ENCODE measurements at places on chromosomes 16 and 17.

GRCh38 chr17:79707931-79708891 is 22.5 kb upstream of the ENPP7 start:
- peak; percentile 37 for DNase-seq

GRCh38 chr17:46991617-46992016 is 12.6 kb upstream of the RPRML start:
- DNase-seq: no peak

GRCh38 chr16:4004206-4004605 is 112.0 kb downstream of the ADCY9 start:
- DNase-seq: no peak

DNA sequence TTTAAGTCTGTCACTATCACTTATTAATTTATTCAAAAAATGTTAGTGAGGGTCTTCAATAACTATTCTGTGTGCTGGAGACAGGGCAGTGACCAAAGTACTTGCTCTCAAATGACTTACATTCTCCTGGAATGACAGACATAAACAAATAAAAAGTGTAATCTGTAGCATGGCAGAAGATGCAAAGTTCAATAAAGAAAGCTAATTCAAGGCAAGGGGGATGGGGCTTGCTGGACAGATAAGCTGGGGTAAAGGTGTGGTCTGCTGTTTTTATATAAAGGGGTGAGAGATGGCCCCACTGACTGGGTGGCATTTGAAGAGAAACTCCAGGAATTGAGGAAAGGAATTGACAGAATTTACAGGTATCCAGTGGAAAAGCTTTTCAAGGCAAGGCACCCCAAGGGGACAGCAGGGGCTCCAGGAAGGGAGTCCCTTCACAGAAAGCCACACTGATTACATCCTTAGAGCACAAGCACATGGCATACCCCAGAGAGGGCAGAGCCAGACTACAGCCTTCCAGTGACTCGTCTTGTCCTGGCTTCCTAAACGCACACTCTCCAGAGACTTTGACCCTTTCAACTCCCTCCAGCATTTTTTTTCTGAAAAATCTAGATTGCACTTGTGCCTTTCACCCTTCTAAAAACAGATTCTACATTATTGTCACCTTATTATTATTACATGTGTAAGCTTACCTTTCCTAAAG is 123.7 kb upstream of the HS3ST3A1 start:
- no peak for DNase-seq

DNA sequence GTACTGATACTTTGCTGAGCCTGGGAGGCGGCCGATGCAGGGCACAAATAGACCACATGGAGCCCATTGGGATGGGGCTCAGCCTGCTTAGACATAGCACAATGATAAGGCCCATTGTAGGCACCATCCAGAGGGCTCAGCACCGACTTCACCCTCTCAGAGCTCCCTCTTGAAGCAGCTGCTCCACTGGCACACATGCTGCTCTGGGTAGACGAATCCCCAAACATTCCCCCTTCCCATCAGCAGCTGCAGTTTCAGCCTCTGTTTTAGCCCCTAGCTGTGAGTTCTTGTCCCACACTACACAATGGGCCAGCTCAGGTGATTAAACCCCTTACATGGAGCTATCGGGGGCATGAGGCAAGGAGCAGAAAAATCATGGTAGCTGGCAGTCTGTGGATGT is 174.1 kb downstream of the RGS9 start:
- DNase-seq: no peak

DNA sequence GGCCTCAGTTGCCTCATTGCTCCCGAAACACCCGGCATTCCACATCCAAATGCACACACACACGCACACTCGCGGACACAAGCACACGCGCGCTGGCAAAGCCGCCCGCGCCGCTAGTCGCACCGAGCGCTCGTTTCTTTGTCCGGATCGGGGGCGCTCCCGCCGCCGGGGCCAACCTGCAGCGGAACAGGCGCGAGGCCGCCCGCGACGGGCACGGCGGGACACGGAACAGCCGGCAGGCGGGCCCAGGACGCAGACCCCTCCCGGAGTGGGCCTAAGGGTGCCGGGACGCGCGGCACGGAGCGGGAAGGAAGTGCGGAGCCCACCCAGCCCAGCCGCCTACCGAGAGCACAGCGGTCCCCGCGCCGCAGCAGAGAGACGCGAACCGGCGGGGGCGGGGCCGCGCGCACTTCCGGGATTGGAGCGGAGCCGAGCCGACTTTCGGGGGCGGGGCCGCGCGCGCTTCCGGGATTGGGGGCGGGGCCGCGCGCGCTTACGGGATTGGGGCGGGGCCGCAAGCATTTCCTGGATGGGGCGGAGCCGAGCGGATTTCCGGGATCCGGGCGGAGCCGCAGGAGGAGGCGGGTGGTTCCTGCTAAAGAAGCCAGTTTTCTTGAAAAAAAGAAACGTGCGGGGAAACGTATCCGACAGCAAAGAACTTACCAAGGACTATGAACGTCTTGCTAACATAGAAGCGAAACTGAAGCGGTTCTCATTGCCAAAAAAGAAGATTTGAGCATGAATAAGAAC is at the start of gene CYBC1:
CYBC1 (minus strand) TSS at position 396 of the 750 bp plus-strand sequence. CDS start 1,498 bp downstream, outside the sequence.
- peak; percentile 93 for DNase-seq

DNA sequence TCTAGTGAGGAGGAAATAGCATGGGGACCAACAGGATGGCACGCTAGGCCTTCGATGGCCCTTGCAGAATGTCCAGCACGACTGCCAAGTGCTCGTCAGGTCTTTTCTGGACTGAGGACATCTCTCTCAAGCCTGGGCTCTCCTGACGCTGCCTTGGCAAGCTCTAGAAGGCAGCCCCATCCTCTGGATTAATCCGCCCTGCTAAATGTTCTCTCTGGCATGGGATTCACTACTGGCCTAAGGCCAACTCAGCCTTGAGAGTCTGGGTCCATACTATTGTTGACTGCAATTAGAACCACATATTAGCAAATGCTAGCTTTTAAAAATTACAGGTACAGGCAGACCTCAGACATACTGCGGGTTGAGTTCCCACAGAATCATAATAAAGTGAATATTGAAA is 2.5 kb upstream of the CEP295NL start:
- DNase-seq: no peak

GRCh38 chr16:54244061-54244886 is 42.3 kb downstream of the IRX3 start:
- no peak for DNase-seq

- DNase-seq: no peak
These were observed 24.4 kb downstream of the NAA60 start for GRCh38 chr16:3467921-3468320.

DNA sequence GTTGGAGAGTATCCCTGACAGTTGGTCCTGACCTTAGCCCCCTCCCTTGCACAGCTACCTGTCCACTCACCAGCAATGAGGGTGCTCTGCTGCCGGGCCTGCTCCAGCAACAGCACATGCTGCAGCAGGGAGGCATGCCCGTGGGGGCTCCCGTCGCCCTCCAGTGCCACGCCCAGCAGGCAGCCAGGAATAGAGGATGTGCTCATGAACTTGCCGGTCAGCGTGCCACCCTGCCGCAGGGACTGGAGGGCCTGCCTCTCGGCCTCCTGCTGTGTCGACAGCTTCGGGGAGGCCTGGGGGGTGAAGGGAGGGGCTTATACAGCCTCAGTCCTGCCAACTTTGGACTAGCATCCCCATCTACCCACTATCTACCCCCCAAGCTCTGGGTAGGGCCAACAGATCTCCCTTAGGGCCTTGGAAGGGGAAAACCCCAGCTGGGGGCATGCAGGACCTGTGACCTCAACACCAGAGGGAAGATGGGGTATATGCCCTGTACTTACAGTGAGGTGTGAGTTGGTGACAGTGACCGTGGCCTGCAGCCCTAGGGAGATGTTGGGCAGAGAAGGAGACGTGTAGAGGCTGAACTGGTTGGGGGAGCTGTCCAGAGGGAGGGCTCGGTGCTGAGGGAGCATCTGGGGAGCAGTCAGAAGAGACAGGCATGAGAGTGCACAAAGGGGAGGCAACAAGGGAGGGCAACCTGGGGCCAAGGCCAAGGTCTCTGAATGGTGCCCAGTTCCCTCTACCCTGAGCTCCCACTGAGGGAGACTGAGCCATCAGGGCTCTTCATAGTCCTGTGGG is 20.9 kb downstream of the G6PC3 start:
- DNase-seq: no peak

DNA sequence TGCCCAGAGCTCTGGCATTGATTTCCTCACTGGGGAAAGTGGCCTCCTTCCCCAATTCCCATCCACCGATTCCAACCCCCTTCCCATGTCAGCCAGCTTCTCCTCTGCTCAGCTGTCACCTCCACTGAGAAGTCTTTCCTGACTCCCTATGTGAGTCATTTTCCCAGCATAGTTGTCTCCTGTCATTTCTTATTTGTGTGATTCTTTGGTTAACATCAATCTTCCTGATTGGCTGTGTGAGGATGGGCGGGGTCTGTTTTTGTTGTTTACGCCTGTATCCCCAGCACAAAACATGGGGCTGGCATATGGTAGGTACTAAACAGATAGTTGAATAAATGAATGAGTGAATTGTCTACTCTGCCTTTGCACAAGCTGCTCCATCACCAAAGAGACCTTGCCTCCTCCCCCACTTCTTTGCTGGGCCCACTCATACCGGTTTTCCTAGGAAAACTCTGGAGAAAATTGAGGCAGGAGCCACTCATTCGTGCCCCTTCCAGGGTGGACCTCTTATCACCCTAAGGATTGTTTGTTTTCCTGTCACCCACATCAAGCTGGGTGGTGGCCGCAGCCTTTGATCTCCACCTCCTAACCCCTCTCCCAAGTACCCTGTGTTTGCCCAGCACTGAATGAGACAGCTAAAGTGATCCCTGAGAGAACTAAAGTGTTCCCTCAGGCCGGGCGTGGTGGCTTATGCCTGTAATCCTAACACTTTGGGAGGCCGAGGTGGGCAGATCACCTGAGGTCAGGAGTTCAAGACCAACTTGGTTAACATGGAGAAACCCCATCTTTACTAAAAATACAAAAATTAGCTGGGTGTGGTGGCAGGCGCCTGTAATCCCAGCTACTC is 1.2 kb upstream of the GRB7 start:
- DNase-seq: no peak

DNA sequence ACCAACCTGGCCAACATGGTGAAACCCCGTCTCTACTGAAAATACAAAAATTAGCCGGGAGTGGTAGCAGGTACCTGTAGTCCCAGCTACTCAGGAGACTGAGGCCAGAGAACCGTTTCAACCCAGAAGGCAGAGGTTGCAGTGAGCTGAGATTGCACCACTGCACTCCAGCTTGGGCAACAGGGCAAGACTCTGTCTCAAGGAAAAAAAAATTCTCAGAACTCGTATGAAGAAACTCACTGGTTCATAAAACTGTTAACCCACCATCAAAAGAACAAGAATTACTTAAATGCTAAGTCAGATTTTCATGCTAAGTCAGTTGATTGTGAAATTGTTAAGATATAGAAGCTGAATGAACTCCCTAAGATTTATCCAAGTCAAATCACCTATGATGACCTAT is 31.3 kb downstream of the SLC39A11 start:
- DNase-seq: no peak

DNA sequence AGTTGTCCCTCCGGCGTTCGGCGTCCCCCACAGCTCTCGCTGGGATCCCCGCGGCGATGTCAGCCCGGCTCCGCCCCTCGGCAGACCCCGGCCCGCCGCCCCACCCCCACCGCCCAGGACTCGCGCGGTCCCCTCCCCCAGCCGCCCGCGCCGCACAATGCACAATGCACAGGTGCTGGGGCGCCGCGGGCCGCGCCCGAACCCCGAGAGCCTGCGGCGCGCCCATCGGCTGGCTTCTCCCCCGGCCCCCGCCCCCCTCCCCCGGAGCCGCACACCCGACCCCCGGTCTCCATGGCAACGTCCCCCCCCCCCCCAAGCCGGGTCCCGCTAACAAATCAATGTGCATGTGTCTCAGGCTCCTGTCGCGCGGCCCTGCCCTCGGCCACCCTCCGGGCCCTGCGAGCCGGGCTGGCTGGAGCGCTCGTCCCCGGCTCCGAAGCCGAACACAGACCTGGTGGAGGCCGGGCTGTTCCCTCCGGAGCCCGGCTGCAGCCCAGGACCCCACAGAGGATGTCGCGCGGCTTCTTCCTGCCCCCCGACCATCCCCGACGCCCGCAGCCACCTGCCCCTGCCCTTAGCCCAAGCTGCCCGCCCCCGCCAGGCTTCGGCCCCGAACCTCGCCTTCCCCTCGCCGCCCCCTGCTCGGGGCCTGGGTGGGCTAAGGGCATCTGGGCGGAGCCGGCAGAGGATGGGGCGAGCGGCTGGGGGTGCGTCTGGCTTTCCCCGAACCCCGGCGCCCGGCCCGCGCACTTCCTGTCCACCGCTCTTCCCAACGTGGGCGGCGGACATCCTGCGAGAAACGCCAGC is 818 bp upstream of the CBX8 start:
- no peak for DNase-seq

GRCh38 chr16:66970775-66971720 is 10.0 kb downstream of the CES3 start:
- DNase-seq: no peak

DNA sequence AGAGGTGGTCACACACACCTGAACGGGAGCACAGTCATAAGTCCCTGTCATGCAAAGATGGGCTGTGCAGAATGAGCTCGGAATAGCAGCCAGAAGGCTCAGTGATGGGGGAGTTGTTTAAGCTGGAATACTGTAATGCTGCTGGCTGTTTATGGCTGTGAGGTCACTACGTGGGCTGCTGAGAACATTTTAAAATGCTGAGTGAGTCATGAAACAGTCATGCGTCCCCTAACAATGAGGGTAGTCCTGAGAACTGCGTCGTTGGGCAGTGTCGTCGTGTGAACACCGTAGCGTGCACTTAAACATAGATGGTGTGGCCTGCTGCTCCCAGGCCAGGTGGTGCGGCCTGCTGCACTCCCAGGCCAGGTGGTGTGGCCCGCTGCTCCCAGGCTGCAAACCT is 39.7 kb downstream of the TBCD start:
- no peak for DNase-seq

- DNase-seq: no peak
These were observed 3.4 kb downstream of the NAGPA start for GRCh38 chr16:5030251-5030870.

DNA sequence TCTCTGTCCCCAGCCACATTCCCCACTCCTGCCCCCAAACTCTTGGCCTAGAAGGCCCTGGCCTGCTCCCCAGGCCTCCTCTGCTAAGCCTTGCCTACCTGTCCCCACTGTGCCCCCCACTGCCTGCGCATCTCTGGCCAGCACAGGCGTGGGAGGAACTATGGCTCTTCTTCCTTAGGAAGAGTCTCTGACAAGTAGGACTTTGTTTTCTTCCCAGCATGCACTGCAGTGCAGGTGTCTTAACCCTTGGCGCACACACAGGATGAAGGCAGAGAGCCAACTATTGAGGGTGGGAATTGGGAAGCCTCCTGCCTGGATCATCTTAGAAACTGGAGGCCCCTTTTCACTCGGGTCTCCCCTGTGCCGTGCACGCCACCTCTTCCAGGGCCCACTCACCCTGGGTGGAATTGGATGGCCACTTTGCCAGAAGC is 3.6 kb downstream of the AMDHD2 start:
- DNase-seq: no peak

GRCh38 chr17:81241648-81242420 is 2.7 kb downstream of the NDUFAF8 start:
- peak; percentile 39 for DNase-seq

DNA sequence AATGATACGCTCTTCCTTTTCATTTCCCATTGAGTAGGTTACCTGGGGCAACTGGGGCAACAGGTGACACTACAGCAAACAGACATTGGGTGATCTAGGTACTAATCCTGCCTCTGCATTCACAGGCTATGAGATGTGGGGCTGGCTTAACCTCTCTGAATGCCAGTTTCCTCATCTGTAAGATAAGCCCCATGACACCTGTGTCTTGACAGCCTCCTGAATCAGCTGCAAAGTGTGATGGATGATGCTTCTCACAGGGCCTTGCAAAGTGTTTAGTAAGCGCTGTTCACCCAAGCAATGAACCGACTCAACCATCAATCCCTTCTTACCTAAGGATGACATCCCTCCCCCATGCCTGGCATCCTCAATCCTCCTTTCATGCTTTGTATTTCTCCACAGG is 322.8 kb downstream of the XYLT1 start:
- no peak for DNase-seq
